ENCODE measurements at places on chromosomes 6 and 20.

GRCh38 chr6:130129762-130130246 is 92.9 kb downstream of the SAMD3 start:
- DNase-seq: no peak

DNA sequence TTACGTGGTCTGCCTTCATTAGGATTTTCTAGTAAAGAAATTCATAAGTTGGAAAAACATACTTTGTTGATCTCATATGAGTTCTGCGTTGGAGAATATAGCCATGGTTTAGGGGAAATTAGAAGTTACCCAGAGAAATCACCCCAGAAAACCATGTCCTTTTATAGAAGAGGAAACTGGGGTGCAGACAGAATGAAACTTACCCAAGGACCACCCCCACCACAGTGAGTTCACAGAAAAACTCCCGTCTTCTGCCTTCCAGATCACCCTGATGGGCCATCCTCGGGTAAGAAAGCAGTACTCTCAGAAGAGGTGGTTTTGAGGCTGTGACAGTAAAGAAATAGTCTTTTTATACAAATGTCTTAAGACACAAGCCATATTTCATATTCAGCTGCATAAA is 25.1 kb upstream of the MAFB start:
- DNase-seq: no peak

- no peak for DNase-seq
These were observed 148.8 kb upstream of the EPHA7 start for GRCh38 chr6:93568169-93568568.

DNA sequence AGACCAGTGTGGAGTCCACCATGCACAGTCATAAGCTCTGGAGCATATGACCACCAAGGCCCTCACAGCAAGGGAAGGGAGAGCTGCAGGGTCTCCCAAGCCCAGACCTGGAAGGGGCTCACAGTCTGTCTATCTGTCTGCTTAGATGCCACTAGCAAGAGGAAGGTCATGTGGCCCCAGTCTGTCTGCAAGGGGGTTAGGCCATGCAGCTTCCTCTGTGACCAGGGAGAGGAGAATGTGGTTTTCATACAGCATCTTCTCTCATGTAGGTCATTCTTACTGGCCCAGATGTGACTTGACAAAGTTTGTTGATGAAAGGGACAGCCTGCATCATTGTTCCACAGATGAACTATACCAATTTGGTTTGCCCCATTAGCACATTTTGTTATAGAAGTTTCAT is 260.8 kb downstream of the FARS2 start:
- DNase-seq: no peak

DNA sequence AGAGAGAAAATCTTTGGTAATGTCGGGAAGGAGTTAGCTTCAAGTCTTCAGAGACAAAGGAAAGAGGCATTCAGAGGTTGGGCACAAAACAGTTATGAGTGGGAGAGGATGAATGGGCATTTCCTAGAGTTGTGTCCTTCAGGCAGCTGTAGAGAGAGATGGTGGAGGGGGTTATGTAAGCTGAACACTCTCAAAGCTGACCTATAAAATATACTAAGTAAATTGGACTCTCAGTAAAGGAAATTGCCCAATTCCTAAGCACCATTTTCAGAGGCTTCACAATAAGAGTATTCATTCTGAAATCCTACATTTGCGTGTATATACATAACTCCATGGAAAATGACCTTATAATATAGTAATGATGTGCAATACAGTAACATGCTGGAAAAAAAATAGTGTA is 161.2 kb downstream of the KCNQ5 start:
- no peak for DNase-seq

DNA sequence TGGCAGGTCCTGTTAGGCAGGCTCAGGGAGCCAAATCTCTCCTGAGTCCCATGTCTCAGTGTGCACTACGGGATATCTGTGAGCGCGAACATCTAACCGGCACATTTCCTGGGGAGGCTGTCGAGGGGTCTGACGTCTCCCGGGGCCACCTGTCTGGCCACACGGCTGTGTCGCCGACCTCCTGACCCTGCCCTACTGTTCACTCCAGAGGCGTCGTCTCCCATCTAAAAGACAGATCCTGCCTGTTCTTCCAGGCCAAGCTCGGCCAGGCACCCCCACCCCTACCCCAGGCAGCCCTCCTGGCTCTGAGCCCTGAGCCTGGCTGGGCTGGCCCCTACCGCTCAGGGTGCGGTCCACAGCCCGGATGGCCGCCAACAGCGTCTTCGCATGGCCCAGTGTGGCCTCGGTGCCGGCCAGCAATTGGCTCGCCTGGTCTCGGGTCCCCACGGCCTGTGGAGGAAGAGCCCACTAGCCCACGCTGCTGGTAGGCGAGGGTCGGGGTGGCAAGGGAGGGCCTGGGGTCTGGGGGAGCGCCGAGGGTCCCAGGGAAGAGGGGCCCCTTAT is 16.6 kb downstream of the ADRM1 start:
- DNase-seq: no peak
